Activated CD8-positive, alpha-beta T cell treated with anti-CD3 and anti-CD28 coated beads, Interleukin-2, amount 10 ng/mL, durations not matched to agents 7 days and 5 days (primary cell): ENCODE measurements at places on chromosomes 7 and 10. TPM values are rescaled to one million over a fixed set of nuclear protein-coding genes. Genes with fewer than 3 reads are reported as not detected.

GRCh38 chr7:55247428-55247827 is 117.7 kb upstream of the LANCL2 start:
- no peak for DNase-seq

- no peak for DNase-seq
Measured at GRCh38 chr7:154985230-154985629, 17.7 kb downstream of the PAXIP1 start.

DNA sequence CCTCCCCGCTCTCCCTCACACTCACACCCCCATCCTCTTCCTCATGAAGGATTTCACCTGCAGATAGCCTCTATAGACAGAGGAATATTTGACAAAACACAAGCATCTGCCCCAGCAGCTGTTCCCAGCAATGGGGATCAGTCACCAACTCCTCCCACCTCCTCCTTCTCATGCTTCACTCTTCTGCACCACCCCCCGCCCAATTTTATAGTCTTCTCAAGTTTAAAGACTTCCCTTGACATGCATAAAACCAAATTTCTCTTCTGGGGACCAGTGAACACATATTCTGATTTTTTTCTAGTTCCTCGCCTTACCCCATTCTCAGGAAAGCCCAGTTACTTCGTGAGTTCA is 654.4 kb downstream of the LRMDA start:
- DNase-seq: no peak

Gene ARID5B
- 18.0 TPM for total RNA-seq

Gene CALHM2
- total RNA-seq: 131 TPM

Gene ZMYND11
- 41.3 TPM for total RNA-seq
